CD8-positive, alpha-beta T cell (primary cell): ENCODE measurements at places on chromosomes 2 and 18.

DNA sequence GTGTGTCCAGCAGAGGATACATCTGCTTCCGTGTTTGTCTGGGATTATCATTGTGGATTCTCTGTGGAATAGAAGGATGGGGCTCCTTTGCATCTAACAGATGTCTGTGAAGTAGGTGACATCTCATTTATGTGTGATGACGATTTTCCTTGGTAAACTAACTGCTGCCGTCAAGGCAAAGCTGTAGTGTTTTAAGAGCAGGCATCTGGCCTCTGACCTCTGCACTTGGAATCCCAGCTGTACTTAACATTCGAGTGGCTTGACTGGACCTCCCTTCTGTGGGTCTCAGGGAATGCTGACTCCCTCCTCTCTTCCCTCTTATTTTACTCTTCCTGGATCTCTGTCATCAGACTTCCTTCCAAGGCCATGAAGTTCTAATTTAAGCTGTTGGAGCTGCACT lies 56.4 kb downstream of the DCDC2C start:
- DNase-seq, result no peak

DNA sequence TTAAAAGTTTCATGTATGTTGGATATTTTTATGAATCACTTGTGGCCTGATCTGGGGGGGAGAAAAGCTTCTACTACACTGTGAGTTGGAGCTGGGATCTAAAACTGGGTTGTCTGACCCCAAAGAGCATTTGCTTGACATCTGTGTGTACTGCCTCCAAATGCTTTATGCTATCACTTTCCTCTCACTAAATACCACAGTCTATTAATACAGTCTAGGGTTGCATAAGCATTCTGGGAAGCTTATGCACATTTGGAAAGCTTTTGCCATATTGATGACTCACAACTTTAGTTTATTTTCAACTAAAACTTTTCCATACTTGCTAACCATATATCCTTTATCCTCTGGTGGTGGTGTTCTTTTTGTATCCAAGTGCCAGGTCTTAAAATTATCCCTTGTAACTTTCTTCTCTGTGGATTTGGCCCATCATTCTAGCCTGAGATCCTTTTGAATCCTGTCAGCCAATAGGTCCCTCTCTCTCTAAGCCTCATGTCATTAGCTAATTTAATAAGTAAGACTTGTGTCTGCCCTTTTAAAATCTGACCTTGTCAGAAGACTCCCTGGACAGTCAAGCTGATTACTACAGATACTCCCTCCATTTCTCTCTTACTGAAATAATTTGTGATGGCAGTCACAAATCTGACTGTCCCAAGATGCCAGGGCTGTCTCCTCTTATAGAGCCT lies 72.7 kb downstream of the NXPH2 start:
- no peak for DNase-seq

GRCh38 chr2:71499691-71500090 lies 46.3 kb downstream of the DYSF start:
- DNase-seq, result no peak

DNA sequence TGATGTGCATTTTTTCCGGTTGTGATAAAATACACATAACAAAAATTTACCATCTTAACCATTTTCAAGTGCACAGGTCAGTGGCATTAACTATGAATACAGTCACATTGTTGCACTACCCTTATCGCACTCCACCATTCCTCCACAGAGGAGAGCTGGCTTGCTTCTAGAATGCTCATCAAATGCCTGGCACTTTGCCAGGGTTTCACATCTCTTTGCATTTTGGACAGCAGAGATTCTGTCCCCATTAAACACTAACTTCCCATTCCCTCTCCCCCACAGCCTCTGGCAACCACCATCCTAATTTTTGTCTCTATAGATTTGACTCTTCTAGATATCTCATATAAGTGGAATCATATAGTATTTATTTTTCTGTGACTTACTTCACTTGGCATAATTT lies 165.0 kb downstream of the ASB1 start:
- no peak for DNase-seq

DNA sequence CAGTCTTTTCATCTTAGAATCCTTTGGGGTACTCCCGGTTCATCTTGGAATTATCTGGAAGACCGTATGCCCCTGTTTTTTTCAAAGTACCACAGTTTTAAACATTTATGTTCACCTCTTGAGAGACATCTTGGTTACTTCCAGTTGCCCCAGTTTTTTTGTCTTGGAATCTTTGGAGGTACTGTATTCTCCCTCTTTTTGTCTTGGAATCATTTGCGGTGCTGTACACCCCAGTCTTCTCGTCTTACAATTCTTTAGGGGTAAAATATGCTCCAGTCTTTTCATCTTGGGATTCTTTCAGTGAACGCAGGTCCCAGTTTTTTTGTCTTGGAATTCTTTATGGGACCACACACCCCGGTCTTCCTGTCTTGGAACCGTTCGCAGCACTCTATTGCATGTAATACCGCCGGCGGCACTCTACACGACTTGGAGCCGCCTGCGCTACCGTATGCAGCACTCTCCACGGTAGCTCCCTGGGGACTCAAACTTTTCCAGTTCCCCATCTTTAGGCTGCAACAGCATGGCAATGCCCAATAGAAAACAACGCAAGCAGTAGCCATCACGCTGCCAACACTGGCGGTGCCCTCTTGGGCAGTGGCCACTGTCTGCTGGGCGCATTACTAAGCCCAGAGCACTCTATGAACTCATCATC lies 21.2 kb upstream of the ZDBF2 start:
- no peak for DNase-seq

GRCh38 chr18:74337155-74337911 lies 21.7 kb downstream of the C18orf63 start:
- DNase-seq, result no peak

DNA sequence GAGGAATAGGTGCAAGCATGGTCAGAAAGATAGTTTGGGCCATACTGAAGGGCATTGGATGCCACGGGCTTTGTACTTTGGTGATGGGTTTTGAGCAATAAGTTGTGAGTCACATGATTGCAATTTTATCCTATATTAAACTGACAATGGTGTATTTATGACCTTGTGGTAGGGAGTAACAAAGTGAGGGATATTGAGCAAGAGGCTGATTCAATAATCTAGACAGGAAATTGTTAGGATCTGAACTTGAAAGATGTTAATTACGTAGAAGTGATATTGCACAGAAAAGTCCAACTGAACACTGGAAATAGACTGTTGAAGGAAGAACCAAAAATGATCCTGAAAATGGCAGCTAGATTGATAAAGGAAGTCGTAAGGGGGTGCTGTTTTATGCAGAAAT lies 46.6 kb upstream of the TCF4 start:
- no peak for DNase-seq

DNA sequence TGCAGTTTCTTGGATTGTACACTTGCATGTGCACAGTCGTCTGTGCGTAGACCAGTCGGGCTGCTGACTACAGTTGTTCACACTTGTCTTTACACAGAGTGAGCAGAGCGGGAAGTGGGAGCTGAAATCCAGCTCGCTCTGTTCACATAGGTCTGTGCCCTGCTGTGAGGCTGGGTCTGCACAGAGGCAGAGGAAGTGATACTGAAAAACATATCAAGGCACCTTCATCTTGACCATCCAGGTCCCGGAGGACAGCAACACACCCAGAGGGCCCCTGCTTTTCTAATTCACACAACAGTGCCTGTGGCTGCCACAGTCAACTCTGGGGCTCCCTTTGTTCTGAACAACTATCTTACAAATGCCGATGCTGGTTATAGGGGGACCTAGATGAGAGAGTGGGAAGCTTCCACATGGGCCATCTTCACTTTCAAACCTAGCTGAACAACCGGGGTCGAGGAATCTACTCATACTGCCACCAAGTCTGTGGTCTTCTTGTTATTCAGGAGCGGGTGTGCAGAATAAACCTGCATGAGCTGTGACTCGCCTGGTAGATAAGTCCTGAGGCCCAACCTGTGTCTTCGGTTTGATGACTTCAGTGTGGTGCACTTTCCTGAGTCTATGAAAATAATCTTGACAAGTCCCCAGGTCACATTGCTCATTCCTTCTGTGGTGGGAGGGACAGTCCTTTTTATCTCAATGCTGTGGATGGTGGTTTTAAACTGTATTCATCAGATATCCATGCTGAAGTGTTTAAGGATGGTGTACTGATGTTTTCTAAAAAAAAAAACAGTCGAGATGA lies 3.5 kb upstream of the ADNP2 start:
- no peak for DNase-seq

DNA sequence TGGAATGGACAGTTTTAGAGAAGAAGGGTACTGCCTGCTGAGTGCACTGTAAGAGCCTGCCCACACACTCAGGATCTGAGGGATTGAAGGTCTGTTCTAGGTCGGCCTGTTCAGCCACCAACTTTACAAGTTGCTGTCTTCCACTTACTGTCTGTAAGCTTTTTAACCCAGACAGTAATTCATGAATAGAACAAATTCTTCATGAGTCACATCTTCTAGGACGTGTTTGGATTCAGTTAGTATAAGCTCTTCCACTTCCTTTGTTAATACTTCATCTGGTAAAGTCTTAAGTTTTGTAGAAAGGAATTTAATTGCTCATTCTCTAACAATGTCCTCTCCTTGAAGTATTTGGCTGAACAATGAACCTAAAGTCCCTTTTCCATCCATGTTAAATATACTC lies 74.6 kb downstream of the PDE11A start:
- no peak for DNase-seq

- DNase-seq, result no peak
Observed at GRCh38 chr2:127576433-127577207, 41.1 kb downstream of the MYO7B start.

- no peak for DNase-seq
Observed at GRCh38 chr2:176151442-176152287, at the start of gene HOXD4. Gene HOXD4 (plus strand): TSS chr2:176151550. CDS start chr2:176151634, 84 bp downstream.

DNA sequence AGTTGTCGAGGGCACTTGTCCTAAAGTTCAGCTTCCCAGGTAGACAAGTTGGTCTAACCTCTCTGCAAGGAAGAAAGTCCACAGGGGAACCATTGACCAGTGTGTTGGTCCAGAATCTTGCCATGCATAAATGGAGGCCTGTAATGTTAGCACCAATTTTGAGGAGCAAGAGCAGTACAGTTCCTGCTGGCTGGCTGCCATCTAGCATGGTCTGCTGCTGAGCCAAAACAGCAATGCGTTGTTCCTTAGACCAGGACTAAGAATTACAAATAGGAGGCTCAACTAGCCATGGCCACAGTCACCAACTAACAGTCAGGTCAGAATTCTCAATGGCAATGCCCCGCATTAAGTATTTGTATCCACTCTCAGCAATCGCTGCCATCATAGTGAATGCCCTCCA lies 72.8 kb upstream of the WIPF1 start:
- DNase-seq, result no peak
